ENCODE measurements at places on chromosomes 7 and 10.

DNA sequence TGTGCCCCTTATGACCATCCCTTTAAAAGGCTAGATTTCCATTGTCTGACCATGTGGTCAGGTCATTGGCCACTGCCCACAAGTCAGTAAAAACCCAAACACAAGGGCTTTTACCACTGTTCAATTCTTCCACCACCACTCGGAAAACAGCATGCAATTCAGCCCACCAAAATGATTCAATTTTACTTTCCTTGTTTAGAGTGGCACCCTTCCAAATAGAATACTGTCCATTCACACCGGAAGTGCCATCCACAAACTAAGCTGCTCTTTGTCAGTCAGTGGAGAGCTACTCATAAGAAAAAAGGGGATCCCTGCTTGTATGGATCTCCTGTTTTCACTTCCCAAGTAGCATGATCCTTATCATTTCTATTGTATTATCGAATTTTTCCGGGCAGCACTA, 350.7 kb upstream of the MBL2 start:
- no peak for DNase-seq

DNA sequence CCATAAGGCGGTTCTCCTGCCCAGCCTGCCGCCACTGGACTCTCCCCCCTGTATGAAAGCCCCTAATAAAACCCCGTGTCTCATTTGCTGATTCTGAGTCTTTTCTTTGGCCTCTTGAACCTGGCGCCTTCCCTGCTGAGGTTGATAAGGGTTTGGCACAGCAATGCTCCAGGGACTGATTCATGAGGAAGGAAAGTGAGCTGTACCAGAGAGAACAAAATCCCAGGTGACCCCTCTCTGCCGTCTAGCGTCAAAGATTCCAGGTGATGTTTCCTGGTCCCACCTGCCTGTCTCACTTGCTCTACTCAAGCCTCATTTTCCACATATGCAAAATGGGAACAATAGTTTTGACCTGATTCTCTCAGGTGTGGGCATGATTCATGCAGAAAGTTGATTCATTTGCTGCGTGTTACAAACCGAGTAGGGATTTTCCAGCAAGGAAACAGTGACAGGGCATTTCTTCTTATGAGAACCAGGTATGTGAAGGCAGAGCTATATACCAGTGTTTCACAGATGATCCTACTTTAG, 730.6 kb upstream of the IGFBP3 start:
- no peak for DNase-seq

GRCh38 chr10:100976906-100977305, 7.6 kb downstream of the SEMA4G start:
- DNase-seq = no peak

DNA sequence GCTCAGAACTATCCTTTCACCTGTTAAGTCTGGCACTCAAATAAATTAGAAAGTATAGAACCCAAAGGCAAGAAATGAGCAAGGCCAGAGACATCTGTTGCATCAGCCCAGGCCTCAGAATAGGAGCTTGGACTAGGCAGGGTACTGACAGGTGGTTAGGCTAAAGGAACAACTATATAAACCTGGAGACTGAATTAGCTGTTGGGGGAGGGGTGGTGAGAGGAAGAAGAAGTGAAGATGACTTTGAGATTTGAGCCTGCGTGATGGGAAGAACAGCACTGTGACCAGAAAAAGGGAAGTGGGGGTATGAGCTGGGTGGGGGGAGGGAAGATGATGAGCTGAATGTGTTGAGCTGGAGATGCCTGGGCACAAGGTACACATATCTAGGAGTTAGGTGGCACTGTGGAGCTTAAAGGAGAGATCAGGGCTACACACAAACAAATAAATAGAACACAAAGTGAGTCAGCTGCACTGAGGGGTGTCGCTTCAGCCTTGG, 244.7 kb downstream of the PTEN start:
- no peak for DNase-seq

DNA sequence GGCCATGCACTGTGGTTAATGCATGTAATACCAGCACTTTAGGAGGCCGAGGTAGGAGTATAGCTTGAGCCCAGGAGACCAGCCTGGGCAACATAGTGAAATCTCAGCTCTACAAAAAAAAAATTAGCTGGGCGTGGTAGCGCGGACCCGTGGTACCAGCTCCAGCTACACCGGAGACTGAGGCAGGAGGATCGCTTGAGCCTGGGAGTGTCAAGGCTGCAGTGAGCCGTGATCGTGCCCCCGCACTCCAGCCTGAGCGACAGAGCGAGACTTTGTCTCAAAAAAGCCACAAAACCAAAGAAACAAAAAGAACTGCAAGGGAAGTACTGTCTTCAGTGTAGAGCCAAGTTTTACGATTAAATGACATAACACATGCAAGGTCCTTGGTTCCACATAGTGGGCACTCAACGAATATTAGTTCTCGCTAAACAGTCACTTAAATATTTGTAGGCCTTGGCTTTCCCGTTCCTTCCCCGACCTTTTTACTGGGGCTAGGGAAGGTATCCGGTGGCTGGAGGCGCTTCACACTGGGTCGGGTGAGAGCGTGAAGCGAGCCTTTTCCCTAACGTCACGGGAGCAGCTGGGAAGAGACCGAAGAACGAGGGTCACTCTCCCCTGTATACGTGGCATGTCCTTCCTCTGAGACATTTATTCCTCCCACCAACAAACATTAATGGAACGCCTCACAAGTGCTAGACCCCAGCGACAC, 993 bp upstream of the SND1 start:
- DNase-seq = no peak

DNA sequence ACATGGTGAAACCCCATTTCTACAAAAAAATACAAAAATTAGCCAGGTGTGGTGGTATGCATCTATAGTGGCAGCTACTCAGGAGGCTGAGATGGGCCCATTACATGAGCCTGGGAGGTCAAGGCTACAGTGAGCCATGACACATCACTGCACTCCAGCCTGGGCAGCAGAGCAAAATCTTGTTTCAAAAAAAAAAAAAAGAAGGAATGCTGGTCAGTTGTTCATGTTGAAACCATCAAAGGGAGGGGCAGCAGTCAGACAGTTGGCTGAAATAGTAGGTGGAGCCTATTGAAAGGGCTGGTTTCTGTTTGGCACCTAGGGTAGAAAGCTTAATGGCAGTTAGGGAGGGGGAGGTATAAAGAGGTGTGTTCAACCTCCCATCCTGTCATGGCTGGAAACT, 323.0 kb downstream of the GALNT17 start:
- DNase-seq = no peak
